ENCODE measurements at places on chromosomes 16 and 17. TPM values are rescaled to one million over a fixed set of nuclear protein-coding genes. Genes with fewer than 3 reads are reported as not detected.

Gene KCNJ2
- total RNA-seq = 0.70 TPM

GRCh38 chr16:4376126-4376892, 4.7 kb downstream of the VASN start:
- no peak for DNase-seq

Gene CHST5
- total RNA-seq = not detected

GRCh38 chr16:78363843-78364555, 264.5 kb downstream of the WWOX start:
- no peak for DNase-seq

DNA sequence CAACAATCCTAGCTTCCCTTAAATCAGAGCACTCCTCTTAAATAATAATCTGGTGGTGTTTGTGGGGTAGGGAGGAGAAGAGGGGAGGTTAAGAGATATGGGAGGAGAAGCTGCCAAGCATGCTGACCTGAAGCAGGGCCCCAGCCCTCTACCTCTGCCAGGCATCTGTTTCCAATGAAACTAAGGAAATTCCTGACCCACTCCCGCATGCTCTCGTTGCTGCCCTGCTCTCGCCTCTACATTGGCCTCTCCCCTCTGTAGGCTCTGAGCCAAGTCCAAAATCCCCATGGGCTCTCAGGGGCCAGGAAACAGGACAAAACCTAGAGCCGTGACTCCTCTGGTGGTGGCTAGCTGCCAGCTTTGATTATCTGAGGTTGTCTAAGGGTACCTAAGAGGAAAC, 559.5 kb upstream of the CDH11 start:
- DNase-seq = no peak

Gene KRTAP9-8
- not detected for total RNA-seq

DNA sequence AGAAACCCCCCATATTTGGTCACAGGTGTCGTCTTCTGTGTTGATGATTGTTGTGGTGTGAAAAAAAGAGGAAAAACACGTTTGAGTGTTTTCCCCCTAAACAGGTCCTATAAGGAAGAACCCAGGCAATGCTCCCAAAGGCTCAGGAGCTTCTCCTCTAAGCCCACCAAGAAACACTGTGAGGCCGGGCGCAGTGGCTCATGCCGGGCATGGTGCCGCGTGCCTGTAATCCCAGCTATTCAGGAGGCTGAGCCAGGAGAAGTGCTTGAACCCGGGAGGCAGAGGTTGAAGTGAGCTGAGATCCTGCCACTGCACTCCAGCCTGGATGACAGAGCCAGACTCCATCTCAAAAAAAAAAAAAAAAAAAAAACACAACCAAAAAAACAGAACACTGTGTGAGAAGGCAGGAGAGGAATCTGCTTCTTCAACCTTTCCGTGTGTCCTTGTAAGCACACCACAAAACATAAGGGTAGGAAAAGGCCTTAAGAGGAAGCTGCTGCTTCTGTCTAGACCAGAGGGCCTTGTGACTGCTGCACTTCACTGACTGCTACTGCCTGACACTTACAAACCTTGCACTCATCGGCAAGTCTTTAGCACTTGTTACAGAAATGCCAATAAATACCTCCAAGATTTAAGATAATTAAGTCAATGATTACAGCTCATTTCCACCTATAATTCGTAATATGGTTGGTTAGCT, 9.3 kb downstream of the JPT1 start:
- no peak for DNase-seq

- no peak for DNase-seq
Observed at GRCh38 chr17:51355441-51356410, 95.4 kb downstream of the UTP18 start.

DNA sequence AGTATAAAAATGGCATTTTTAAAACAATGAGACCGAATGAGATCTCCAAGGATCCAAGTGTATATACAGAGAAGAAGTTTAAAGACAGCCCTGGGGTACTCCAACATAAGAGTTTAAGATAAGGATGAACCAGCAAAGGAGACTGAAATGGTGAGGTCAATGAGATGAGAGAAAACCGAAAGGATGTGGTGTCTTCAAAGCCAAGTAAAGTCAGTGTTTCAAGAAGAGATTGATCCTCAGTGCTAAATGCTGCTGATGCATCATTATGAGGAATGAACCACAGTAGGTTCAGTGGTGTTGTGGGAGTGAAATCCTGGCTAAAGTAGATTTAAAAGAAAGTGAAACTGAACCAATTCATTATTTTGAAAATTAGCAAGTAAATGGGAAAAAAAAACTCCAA, 38.1 kb upstream of the NLK start:
- no peak for DNase-seq

Gene METRNL
- 33.8 TPM for total RNA-seq

DNA sequence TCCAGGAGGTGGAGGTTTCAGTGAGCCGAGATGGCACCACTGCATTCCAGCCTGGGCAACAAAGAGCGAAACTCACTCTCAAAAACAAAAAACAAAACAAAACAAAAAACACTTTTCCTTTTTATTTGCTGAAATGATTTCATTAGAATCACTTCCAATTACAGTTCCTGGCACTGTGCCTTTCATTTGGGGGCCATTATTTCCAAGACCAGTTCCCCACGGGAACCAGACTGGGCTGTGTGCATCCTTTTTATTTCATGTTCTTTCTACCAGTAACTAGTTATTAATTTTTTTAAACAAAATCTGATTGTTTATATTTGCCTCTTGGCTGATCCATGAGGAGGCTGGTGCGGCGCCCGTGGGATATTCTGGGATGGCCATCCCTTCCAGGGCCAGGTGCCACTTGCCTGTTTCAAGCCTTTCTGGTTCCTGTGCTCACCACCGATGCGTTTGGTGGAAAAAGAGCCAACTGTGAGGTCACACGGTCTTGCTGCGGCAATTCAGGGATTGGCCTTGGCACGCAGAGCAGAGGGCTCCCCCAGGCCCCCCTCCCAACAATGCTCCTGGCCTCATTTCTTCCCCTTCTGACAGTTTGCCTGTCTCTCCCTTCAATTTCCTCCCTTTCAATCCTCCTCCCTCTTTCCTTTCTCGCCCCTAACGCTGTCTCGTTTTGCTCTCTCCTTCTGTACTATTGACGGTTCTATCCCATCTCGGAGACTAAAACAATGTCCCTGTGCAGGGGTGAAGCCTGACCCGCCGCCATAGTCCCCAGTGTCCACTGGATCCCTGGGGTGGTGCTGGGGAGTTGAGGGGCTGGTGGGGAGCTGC, 13.4 kb downstream of the UBALD1 start:
- no peak for DNase-seq

- DNase-seq = peak; percentile 35
Observed at GRCh38 chr17:2706911-2707510, 4.6 kb downstream of the CLUH start.

DNA sequence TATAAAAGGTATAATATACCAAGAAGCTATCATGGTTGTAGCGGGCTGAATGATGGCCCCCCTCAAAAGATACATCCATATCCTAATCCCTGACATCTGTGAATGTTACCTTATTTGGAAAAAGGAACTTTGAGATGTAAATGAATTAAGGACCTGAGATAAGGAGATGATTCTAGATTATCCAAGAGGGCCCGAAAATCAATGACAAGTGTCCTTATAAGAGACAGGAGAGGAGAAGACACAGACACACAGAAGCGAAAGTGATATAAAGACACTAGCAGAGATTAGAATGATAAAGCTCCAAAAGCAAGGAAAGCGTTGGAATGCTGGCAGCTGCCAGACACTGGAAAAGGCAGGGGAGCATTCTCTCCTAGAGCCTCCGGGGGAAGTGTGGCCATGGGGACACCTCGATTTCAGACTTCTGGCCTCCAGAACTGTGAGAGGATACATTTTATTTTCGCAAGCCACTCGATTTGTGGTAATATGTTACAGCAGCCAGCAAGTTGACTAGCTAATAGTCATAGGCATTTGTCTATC, 12.5 kb upstream of the GP1BA start:
- DNase-seq = no peak

Gene IGSF6
- total RNA-seq = not detected

DNA sequence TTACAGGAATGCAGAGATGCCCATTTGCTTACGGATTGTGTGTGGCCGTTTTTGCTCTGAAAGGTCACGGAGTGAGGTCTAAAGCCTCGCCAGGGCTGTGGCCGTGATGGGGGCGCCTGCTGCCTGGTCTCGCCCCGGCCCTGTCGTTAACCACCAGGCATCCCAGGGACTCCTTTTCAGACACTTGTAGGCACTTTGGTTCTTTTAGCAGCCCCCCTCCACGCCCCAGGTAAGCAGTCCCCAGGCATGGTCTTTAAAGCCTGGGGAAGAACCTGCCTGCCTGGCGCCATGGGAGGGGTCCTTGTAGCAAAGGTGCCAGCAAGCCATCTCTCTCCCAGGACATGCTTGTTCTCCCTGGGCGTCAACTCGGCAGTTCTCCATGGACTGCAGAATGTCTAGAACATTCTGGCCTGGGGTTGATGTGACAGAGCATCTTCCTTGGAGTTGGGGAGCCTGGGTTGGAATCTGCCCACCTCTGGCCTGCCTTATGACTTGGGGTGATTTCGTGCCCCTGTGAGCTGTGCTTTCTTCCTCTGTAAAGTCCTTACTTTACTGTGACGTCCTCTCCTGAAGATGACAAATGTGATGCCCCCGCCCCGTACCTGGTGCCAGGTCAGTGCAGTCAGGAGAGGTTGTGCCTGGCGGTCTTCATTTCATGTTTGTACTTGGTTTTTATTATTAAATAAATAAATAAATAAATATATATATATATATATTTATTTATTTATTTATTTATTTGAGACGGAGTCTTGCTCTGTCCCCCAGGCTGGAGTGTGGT, 5.4 kb downstream of the KCTD5 start:
- DNase-seq = no peak

GRCh38 chr16:24309258-24310142, 53.4 kb downstream of the CACNG3 start:
- no peak for DNase-seq

- no peak for DNase-seq
Observed at GRCh38 chr17:55726440-55726839, 3.8 kb upstream of the TMEM100 start.

Measured in Caco-2 (cell line).